CD14-positive monocyte (primary cell): ENCODE measurements at places on chromosomes 5 and 9.

DNA sequence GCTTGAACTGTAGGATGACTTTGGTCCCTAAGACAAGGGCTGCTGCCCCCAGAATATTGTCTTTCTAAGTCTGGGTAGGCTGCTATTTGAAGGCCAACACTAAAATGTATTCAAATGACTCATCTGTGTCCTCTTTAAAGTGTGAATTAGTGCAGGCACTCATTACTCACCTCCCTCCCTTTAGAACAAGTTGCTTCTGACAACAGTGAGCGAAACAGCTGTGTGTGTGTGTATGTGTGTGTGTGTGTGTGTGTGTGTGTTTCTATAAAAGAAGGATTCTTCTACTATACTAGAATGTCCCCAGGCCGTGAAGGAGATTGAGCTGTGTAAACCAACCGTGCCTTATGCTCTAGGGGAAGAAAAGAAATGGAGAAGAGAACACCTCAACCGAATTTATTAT lies 1337.2 kb downstream of the PTPRD start:
- no peak for DNase-seq

DNA sequence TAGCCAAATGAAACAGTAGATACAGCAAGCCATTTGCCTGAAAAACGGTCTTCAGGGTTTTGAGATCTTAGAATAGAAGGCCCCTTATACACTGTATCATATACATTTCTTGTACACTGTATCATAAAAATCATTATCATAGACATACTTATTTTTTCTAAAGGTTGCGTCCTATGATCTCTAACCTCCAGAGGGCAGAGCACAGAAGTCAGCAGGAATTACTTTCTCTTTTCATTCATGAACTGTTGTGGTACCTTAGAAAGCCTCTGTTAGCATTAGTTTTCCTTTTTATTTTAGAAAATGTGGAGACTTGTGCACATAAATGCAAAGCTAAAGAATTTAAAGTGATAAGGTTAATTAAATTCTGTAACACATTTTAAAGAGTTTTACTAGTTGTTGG lies 115.4 kb downstream of the OXCT1 start:
- no peak for DNase-seq

DNA sequence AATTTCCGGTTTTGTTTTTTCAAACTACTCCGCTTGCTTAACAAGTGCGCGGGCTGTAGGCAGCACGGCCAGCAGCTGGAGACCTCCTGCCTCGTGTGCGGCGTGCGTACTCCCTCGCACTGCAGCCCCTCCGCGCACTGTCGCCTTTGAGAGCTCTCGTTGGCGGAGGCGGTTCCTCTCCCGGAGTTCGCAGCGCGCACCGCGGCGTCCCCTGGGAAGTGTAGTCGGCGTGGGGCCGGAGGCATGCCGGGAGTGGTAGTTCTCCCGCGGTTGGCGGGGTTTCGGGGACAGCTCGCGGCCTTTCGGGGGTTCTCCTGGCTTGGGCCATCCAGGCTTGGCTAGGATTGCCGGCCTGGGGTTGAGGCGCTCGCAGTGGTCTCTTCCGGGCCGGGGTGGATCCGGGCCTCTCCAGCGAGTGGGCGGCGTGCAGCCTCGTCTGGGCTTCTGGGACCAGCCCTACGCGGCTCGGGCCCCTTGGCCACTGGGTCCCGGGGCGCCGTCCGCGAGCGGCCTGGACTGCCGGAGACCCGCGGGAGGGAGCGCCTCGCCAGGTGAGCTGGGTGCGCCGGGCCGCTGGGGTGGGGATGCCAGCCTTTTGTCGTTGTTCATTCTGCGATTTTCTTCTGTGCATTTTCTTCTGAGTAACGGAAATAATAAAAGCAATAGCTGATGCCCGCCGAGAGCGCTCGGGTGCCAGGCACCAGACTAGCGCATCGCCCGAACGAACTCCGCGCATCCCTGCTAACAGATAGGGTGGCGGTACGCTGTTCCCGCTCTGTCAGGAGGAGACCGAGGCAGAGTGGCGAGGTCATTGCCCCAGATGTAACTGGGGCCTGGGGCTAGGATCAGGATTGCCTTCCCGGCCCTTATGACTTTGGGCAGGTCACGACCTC lies at the start of gene ZNF354C:
TSS of gene ZNF354C (plus strand) at position 258 of the 893 bp plus-strand sequence. CDS start 1,696 bp downstream, outside the sequence.
- peak; percentile 49 for DNase-seq

DNA sequence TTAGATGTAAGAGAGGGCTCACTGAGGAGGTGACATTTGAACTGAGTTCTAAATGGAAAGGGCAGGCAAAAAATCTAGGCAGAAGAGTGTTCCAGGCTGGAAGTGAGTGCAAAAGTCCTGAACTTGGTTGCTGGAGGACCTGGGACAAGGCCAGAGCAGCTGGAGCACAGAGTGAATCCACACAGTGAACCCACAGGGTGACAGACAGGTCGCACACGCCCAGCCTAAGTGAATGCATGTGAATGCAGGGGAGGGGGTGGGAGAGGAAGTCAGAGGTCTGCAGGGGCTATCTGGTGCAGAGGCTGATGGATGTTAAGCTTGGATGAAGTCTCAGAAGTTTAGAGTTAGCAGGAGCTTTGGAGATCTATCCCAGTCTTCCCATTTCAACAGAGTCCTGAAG lies 556 bp upstream of the TTF1 start:
- DNase-seq: no peak

- DNase-seq: no peak
Measured at GRCh38 chr5:8930021-8930420, 615.9 kb downstream of the SEMA5A start.

DNA sequence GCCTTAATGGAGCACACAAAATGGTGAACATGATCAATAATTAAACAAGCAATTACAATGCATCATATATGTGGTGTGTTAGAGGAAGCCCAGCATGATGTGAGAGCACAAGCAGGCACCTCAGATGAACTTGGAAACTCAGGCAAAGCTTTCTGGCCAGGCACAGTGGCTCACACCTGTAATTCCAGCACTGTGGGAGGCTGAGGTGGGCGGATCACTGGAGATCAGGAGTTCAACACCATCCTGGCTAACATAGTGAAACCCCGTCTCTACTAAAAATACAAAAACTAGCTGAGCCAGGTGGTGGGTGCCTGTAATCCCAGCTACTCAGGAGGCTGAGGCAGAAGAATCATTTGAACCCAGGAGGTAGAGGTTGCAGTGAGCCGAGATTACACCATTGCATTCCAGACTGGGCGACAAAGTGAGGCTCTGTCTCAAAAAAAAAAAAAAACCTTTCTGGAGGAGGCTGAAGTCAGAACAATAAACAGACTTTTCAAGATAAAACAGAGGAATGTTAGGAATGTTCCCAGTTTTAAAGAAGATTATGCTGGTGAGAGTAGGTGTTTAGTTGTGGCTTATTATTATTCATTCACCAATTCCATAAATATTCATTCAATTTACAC lies 159.4 kb downstream of the CEMIP2 start:
- DNase-seq: no peak
